MV-4-11 (cell line): ENCODE measurements at places on chromosomes 11 and 22.

- DNase-seq, result no peak
These were observed 16.1 kb upstream of the TMEM86A start for GRCh38 chr11:18682466-18682865.

DNA sequence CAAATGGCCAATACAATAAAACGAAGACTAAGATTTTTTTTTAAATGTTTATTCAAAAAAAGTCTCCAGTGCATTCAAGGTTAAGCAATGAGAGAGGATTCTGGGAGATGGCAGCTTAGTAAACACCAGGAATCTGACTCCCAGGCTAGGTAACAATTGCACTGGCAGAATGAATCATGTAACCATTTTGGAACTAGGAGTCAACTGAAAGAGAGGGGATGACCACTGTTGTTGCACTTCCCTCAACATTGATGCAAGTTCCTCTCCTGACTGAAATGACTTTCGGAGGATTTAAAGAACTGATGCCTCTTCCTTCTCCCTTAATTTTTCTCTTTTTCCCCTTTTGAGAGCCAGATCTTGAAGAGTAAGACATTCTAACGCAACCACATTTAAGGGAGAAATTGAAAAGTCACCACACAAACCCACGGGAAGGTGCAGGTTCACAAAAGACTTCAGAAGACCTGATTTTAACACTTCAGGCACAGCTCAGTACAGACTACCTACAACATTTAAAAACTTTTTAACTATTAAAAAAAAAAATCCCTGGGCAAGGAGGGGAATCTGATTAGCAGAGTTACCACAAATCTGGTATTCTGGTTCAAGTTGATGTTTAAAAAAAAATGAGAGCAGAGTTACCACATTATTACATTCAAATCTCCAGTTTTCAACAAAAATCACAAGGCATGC is 56.8 kb downstream of the FCHSD2 start:
- peak; percentile 90 for DNase-seq

DNA sequence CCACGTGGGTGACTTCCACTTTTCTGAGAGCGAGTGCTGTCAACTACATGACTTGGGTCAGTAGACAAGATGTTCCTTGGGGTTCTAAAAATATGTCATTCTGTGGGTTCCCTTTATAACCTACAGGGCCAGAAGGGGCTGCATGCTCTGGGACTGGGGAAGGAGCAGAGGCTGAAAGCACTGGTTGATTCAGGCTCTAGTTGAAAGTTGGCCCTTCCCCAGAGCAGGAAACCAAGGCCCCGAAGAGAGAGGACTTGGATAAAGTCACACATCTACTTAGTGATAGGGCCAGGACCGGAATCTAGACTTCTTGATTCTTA is 9.9 kb downstream of the ADAMTS15 start:
- DNase-seq, result peak; percentile 27

GRCh38 chr22:33555814-33556522 is 364.3 kb downstream of the LARGE1 start:
- DNase-seq, result no peak

DNA sequence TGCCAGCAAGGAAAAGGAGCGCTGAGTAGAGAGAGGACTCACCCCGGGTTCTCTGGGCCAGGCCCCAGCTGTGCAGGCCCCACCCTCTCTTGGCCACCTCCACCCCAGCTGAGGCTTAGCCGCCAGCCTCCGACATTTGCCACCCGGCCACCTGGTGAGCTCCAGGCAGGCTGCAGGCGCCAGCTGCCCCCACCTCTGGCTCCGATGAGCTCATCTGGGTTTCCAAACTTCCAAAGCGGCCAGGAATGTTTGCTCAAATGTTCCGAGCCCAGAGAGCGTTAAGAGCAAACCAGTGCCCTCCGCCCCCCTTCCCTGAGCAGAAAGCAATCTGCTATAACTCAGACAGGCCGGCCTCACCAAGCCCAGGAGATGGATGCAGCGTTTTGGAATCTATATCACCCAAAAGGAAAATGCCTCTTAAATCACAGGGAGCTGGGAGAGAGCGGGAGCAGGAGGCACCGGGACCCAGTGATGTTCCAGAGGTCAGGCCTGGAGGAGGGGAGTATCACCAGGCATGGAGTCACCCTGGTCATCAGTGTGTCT is 9.1 kb upstream of the MN1 start:
- no peak for DNase-seq

GRCh38 chr11:43505171-43505570 is 146.5 kb downstream of the TTC17 start:
- DNase-seq, result no peak

- no peak for DNase-seq
These were observed 613 bp upstream of the GSC2 start for GRCh38 chr22:19150482-19151328.

GRCh38 chr22:49402169-49402568 is 425.5 kb downstream of the BRD1 start:
- DNase-seq, result no peak

DNA sequence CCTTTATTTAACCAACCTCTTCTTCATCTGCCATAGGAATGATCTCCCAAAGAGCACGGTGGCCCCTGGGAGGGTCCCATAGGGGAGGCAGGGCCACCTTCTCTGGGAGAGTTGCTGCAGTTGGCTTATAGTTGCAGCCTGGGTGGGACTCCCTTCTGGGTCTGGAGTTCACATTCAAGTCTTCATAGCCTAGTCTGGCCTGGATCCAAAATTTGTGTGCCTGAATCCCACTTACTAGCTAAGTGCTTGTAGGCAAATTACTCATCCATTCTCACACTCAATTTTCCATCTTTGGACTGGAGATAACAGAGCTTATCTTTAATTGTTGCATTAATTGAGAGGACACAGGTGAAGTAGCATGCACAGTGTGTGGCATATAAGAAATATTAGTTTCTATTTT is 163.6 kb downstream of the GRIK4 start:
- DNase-seq, result no peak
